T-helper 2 cell (primary cell): ENCODE measurements at places on chromosomes 5 and 9.

GRCh38 chr5:149410071-149410470, 31.0 kb upstream of the IL17B start:
- no peak for DNase-seq

DNA sequence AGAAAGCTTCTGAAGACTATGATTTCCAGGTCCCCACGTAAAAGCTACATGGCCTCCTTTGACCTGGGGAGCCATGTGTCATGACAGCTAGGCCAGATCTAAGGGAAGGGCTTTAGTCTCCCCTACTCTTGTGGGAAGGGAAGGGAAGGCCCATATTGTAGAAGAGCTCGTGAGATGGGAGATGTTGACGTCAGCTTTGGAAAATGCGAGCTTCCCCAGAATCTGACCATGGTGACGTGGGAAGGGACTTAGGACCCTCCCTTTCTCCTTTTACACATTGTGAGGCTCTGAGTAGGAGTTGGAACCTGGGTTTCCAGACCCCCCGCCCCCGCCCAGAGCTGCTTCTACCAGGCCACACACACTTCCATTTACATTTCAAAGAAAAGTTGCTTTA, 165.5 kb downstream of the SYK start:
- no peak for DNase-seq

DNA sequence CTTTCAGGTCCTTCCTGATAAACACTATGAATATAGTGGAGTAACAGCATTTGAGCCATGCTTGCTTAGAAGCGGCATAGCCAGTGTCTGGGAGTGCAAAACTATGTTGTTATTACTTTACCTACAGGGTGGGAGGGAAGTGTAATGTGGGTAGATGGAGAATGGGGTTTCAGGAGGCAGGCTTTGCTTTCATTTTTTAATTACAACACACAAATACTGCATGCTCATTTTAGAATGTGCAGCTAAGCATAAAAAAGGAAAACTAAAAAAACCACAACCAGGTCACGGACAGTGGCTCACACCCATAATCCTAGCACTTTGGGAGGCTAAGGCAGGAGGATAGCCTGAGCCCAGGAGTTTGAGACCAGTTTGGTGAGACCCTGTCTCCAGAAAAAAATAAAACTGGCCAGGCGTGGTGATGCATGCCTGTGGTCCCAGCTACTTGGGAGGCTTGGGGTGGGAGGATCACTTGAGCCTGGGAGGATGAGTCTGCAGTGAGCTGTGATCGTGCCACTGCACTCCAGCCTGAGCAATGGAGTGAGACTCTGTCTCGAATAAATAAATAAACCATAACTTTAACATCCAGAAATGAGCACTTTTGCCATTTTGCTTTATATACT, 20.2 kb downstream of the HAVCR1 start:
- DNase-seq = peak; percentile 25

DNA sequence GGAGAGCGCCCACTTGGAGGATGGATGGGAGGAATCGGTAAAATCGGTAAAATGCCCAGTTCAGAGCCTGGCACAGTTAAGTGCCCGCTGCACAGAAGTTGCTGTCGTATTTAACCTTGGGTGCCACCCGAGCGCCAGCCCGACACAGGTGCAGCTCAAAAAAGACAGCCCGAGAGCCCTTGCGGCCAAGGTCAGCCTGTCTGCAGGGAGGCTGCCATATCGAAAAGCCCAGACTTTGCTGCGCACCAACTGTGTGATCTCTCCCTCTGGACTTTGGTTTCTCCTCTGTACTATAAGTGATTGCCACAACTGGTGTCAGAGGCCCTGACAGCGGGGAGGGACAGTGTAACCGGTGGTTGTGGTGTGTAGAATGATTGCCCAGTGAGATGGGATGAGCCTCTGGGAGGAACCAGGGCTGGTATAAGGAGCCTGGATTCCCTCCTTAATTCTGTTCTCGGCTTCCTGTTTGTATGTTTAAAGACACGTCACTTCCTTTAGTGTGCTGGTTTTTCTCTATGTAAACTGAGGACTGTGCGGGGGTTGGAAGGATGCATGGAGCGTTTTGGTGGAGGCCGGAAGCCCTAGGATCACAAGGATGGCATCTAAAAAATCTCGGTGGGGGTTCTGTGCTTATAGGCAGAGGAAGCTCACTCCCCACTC, 792 bp downstream of the NTMT1 start:
- DNase-seq = no peak

- DNase-seq = no peak
Measured at GRCh38 chr5:124454081-124454480, 292.4 kb downstream of the ZNF608 start.
